ENCODE measurements at places on chromosomes 4 and X.

- DNase-seq = no peak
Measured at GRCh38 chrX:117196481-117196880, 733.7 kb upstream of the CT83 start.

- no peak for DNase-seq
Measured at GRCh38 chr4:73859614-73860088, 6.6 kb downstream of the PF4V1 start.

DNA sequence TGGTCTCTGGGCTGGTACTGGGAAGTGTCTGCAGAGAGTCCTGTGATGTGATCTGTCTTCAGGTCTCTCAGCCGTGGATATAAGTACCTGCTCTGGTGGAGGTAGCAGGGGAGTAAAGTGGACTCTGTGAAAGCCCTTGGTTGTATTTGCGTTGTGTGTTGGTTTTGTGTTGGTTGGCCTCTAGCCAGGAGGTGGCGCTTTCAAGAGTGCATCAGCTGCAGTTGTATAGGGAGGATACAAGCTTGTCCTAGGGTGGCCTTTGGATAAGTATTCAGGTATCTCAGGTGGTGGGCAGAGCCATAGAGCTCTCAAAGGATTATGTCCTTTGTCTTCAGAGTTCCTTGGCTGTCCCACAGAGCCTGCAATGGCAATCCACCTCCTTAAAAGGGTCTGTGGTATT, 111.6 kb downstream of the MAGEB17 start:
- peak; percentile 4 for DNase-seq

DNA sequence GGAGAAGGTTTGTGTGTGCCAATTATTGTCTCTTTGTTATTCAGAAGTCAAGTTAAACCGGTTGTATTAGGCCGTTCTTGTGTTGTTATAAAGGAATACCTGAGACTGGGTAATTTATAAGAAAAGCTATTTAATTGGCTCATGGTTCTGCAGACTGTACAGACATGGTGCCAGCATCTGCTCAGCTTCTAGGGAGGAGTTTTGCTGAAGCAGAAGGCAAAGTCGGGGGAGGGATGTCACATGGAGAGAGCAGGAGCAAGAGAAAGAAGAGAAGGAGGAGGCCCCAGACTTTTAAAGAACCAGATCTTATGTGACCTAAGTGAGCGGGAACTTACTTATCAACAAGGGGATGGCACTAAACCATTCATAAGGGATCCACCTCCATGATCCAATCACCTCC, 349.3 kb upstream of the PCDH18 start:
- no peak for DNase-seq

- no peak for DNase-seq
Measured at GRCh38 chr4:47406408-47406807, 57.1 kb downstream of the COMMD8 start.

DNA sequence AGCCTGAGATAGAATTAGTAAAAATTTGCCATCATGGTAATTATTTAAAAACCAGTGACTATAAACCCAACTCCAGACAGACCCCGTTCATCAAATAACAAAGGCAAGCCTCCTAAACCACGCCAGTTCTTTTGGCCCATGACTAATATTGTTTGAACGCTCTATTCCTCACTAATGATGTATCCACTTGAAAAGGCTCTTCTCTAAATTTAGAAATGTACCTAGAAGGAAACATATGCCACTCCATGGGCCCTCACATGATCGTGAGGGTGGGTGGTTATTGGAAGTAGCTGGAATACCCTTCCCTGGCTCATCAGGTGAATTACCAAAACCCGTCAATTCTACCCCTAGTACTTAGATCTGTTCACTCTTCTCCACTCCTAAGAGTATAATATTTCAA, 249.2 kb downstream of the COL25A1 start:
- DNase-seq = no peak

DNA sequence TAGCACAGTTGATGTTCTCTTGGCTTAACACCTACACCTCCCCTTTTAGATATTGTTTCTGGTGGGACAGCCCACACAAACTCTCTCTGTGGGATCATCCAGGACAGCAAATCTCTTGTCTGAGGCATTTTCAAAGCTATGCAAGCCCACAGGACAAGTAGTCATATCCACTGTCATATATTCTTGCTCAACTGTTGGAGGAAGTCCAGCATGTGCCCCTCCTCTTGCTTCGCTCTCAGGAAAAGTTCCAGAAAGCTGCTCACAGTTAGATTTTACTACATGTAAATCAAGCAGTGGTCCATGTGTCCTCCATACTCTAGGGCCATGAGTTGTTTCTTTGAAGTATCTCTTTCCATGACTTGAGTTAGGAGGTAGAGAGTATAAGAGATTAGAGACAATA, 260.7 kb downstream of the INPP4B start:
- DNase-seq = peak; percentile 32

DNA sequence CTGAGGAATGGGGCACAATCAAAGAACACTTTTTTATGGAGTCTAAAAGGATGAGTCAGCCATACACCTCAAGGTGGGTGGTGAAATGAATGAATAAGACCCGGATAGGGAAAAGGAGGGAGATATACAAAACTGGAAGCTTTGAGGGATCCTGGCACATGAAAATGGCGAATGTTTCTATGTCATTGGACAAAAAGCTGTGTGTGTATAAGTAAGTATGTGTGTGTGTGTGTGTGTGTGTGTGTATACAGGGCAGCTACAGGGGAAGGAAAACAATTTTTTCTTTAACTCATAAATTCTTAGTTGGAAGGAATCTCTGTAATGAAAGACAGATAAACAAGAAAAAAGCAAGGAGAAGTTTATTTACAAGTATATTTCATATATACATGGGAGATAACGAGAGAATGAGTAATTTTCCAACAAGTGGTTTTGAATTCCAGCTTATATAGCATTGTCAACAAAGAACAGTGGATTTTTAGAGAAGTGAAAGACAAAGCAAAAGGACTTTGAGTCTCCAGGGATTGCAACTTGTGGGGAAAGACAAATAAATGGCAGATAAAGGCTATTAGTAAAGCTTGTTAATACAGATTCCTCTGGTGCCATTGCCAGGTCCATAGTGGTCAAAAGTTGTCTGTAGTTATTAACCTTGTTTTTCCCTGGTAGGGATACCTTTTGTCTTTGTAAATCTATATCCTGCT, 99.7 kb downstream of the MMRN1 start:
- no peak for DNase-seq

- no peak for DNase-seq
Measured at GRCh38 chr4:78561677-78562076, 10.1 kb downstream of the ANXA3 start.
